ENCODE measurements at places on chromosomes 4 and X.
A peak's percentile ranks its signal among the peaks of the same experiment; 100 is the strongest.

GRCh38 chr4:141455651-141456050, 180.7 kb upstream of the IL15 start:
- DNase-seq: no peak

- DNase-seq: no peak
These were observed 33.9 kb downstream of the SPRY1 start for GRCh38 chr4:123430501-123430900.

DNA sequence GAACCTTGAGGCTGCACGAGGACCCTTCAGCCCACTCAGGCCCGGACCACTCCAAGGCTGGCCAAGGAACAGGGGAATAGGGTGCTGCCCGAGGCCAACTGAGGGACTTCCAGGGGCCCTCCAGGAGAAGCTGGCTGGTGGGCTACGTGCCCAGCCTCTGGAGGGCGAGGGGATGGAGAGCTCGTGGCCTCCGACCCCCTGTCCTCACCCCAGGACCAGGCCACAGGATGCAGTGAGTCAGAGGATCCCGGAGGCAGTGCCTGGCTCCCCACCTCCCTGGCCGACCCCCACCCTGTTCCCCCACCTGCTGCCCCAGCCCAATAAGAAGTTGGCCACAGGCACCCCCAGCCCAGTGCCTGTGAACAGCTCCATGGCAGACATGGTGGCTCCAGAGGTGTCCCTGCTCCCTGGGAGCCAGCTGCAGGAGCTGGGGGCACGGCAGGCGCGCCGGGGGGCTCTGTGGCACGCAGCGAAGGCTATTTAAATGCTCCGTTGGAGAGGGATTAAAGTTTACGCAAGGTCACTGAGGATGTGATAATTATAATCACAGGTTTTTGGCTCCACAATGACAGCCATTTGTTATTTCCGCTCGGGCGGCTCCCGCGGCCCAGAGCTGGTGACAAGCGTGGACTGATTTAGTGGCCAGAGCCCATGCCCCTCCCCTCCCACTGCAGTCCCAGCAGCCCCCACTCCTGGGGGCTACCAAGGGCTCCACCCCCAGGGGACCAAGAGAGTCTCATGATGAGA, 95.7 kb upstream of the NKX1-1 start:
- DNase-seq: no peak

GRCh38 chr4:38190717-38191178, 230.6 kb downstream of the PTTG2 start:
- DNase-seq: peak; percentile 51

- DNase-seq: no peak
These were observed 97.8 kb downstream of the ZNF674 start for GRCh38 chrX:46447384-46447783.

DNA sequence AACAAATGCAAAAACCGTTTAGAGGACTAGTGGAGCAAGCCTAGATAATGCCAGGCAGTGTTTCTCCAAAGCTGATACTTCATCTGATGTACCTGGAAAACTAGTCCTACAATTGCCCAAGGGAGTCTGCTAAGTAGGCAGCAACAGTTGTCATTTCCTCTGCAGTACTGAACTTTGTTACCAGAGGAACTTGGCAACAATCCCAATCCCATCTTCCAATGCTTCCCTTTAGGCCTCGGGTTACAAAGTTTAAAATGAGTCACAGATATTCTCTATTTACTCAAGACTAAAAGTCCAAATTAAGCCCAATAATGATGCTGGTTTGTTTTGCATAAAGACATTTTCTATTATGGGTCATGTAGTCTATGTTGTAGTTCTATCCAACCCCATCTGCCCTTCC, 120.0 kb upstream of the GLRA2 start:
- DNase-seq: no peak

- no peak for DNase-seq
These were observed 614.5 kb downstream of the TMA16 start for GRCh38 chr4:164108971-164109370.

- DNase-seq: no peak
These were observed 1.3 kb upstream of the ARX start for GRCh38 chrX:25016938-25017598.

GRCh38 chr4:102439236-102439614, 61.9 kb upstream of the NFKB1 start:
- peak; percentile 40 for DNase-seq
